HCT116 (cell line): ENCODE measurements at places on chromosomes 12 and 14. TPM values are rescaled to one million over a fixed set of nuclear protein-coding genes. Genes with fewer than 3 reads are reported as not detected.

DNA sequence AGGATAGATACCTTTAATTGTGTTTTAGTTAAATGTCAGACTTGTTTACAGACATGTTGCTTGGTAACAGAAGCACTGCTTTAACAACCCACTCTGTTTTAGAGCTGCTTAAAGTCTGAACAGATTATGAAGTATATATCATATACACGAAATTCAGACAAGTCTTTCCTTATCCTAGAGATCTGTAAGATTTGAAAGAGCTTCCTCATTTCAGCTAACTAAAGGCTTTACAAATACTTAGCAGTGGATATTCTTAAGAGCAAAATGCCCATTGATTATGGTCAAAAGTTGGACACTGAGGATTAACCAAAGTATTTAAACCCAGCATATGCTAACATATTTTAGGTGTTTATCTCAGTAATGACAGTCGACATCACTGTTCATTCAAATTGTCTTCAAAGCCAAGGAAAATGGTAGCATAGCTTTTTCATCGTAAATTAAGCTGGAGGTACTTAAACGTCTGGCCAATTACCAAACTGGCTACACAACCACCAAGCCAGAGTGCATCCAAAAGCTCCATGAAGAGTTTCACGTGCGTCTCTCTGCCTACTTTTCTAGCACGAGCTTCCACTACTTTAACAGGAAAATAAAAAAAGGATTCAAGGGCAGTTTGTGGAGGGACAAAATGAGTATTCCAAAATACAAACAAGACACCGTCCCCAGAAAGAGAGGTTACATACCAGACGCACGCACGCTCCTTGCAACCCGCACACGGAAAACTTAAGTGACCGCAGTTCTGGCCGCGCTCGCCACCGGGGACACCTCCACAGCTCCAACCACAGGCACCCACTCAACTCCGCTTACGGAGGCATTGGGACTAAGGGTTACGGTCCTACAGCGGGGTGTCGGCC lies 565 bp downstream of the CEP83 start:
- H3K4me3 ChIP-seq = peak overlapping the region; percentile 80
- peaks cover 6% of the 10 kb centered on the region; the same call in 1 of the 2 replicates for H3K36me3 ChIP-seq
- H3K27me3 ChIP-seq = no peaks in the 10 kb centered on the region

- peaks cover 7% of the 10 kb centered on the region for H3K4me1 ChIP-seq
- no peaks in the 10 kb centered on the region for H3K36me3 ChIP-seq
- H3K27me3 ChIP-seq = no peaks in the 10 kb centered on the region
- H3K27ac ChIP-seq = no peak overlapping the region
Observed at GRCh38 chr12:68106160-68106559, 53.4 kb downstream of the IFNG start.

- no peaks in the 10 kb centered on the region for H3K36me3 ChIP-seq
- DNase-seq = no peak
- peaks cover 6% of the 10 kb centered on the region for H3K4me1 ChIP-seq
Observed at GRCh38 chr14:74309125-74310022, 6.6 kb upstream of the ABCD4 start.

DNA sequence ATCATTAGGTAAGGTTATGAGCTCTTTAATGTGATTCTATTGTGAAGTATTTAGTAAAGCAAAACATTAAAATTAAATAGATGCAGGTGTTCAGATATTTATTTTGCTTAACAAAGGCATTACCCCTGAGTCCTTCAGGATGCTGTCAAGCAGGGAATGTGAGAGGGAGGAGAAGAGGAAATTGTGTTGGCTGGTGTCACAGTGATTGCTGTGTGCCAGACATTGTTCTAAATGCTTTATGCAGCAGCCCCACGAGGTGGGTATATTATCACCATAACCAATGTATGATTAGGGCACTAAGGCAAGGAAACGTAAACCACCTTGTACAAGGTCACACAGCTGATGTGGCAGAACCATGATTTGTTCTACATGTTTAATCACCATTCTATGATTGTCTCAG lies 80.1 kb downstream of the STAB2 start:
- peaks cover 2% of the 10 kb centered on the region; the same call in 1 of the 2 replicates for H3K4me1 ChIP-seq
- no peak for DNase-seq
- no peak overlapping the region for H3K4me3 ChIP-seq
- no peaks in the 10 kb centered on the region for H3K36me3 ChIP-seq

GRCh38 chr14:52494444-52494843 lies 57.9 kb downstream of the TXNDC16 start:
- no peak for DNase-seq
- H3K27me3 ChIP-seq = no peaks in the 10 kb centered on the region
- no peak overlapping the region for H3K27ac ChIP-seq

- H3K27ac ChIP-seq = no peak overlapping the region
- no peaks in the 10 kb centered on the region for H3K4me1 ChIP-seq
- H3K36me3 ChIP-seq = no peaks in the 10 kb centered on the region
- no peaks in the 10 kb centered on the region for H3K27me3 ChIP-seq
- H3K4me3 ChIP-seq = no peak overlapping the region
- DNase-seq = no peak
Observed at GRCh38 chr12:43103866-43104265, 448.1 kb downstream of the ADAMTS20 start.

- no peaks in the 10 kb centered on the region for H3K4me1 ChIP-seq
- no peaks in the 10 kb centered on the region for H3K27me3 ChIP-seq
- H3K4me3 ChIP-seq = no peak overlapping the region
Observed at GRCh38 chr12:4681732-4682131, 32.8 kb downstream of the NDUFA9 start.

DGKA gene
- 58.3 TPM for total RNA-seq

C1S gene
- total RNA-seq = 2.4 TPM

LMNTD1 gene
- total RNA-seq = not detected
